Stimulated activated CD8-positive, alpha-beta memory T cell treated with anti-CD3 and anti-CD28 coated beads, Interleukin-2, amount 100 ng/mL, for 1 hour (primary cell): ENCODE measurements at places on chromosomes 6 and 20.

GRCh38 chr6:80438772-80439171 lies 332.3 kb downstream of the BCKDHB start:
- DNase-seq: no peak

DNA sequence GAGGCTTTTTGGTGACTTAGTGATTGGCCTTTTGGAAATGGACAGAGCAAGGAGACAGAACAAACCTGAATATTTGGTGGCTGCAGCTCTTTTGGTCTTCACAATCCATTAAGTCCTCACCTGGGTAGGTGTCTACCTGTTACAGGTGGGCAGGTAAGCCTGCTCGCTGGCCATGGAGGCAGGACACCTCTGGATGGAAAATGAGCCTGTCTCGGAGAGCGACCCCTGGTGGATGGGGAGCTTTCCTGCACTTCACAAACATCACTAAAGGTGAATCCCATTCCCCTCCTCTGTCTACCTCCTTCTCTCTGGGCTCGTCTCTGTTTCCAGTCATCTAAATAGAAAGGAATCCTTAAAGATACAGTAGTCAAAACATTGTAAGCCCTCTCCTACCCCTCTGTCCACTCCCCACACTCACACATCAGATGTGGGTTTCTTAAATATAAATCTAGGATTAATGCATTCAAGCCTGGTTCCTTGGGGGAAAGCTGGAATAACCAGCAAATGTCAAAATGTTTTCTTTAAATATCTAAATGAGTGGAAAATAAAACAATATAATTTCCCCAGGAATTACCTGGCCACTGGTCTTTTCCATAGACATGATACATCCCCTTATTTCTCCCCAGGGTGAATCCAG lies 304.9 kb downstream of the CDH26 start:
- peak; percentile 23 for DNase-seq

- no peak for DNase-seq
These were observed 1.7 kb upstream of the POU5F1 start for GRCh38 chr6:31171931-31172905.

DNA sequence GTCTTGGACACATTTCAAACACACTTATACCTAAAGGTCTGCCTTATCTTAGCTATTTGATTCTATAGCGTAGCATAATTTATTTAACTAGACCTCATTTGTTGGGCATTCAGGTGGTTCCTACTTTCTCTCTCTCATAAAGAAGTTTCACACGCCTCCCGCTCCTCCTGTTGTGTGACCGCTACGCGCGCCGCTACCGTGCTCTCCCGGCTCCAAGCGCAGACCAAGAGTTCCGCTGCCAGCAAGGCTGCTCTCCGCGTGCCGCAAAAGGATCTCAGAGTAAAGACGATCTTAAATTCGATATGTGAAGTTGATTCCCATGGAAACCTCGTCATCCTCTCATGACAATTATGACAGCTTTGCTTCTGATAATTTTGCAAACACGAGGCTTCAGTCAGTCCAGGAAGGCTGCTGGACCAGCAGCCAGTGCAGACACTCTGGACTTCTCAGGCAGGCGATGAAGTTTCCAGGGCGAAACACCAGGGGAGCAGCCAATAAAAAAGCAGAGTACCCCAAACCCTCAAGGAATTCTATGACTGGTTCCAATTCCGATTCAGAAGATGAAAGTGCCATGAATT lies 20.4 kb downstream of the PRSS16 start:
- DNase-seq: no peak

DNA sequence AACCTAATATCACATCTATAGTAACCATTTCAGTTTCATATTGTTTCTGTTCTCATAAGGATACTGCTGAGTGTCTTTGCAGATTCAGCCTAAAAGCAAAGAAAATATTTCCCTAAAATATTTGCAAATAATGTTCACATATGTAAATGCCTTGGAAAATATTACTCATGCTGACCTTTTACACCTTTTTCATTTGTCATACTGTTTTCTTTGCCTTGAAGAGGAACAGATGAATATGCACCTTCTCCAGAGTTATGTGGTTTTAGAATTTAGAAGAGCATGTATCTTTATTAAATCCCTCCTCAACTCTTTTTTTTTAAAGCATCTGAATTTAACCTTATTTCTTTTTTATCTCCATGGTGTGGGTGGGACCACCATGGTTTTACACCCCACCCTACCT lies 32.5 kb downstream of the NDUFAF5 start:
- no peak for DNase-seq

- no peak for DNase-seq
These were observed 20.6 kb upstream of the ARHGAP18 start for GRCh38 chr6:129730477-129731165.
